ENCODE measurements at places on chromosomes 5 and 9.

GRCh38 chr9:75358846-75359245, 270.5 kb downstream of the OSTF1 start:
- DNase-seq = no peak

- no peak for DNase-seq
Measured at GRCh38 chr5:151052836-151053235, 28.0 kb downstream of the TNIP1 start.

DNA sequence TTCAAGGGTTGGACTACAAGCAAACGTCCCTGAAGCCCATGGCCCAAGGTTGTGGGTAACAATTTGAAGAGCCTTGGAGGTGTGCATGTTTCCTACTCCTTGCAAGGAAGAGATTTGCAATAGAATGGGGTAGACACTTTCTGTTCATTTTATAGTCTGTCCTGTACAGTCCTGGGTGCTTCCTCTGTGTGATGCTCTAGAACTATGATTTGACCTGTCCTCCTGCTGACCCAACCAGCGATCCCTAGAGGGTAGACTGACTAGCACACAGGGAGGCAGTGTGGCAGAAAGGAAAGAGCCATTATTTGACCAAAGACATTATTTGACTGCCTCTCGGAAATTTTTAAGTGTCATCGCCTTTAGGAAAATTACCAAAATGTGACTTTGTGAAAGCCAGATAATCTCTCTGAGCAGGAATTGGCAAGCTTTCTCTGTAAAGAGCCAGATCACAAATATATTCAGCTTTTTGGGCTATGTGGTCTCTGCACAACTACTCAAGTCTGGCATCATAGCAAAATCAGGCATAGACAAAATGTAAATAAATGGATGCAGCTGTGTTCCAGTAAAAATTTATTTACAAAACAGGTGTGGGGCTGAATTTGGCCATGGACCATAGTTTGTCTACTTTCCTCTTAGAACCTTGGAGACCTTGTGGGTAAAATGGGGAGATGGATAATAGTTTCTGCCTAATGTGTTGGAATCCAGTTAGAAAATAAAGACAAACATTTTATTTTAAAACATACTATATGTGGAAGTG, 106.8 kb downstream of the DMRT2 start:
- no peak for DNase-seq

DNA sequence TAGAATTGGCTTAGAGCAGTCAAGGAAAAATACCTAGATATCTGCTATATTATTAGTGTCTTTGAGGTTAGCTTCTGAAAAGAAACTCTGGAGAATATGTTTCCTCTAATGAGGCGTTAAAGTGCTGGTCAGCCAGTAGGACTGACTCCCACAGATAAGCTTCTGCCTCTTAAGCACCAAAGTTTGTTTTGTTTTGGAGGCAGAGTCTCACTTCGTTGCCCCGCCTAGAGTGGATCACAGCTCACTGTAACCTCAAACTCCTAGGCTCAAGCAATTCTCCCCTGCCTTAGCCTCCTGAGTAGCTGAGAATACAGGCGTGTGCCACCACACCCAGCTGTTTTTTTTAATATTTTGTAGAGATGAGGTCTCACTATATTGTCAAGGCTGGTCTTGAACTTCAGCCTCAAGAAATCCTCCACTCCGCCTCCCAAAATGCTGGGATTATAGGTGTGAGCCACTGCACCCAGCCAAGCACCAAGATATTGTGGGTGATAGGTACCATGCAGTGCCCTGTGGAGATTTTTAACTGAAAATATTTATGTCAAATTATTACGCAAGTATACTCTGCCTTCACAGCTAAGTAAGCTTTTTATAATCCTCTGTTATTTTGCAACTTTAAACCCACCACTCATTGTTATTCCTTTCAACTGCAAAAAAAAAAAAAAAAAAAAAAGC, 24.7 kb upstream of the TMEM171 start:
- peak; percentile 43 for DNase-seq

- DNase-seq = no peak
Measured at GRCh38 chr5:6408627-6409446, 30.5 kb upstream of the MED10 start.

GRCh38 chr5:73827106-73827450, 201.1 kb downstream of the ARHGEF28 start:
- DNase-seq = no peak

GRCh38 chr5:77640589-77641396, 2.3 kb upstream of the OTP start:
- DNase-seq = no peak
